Non-pigmented ciliary epithelial cell (primary cell): ENCODE measurements at places on chromosomes 2 and 18.

DNA sequence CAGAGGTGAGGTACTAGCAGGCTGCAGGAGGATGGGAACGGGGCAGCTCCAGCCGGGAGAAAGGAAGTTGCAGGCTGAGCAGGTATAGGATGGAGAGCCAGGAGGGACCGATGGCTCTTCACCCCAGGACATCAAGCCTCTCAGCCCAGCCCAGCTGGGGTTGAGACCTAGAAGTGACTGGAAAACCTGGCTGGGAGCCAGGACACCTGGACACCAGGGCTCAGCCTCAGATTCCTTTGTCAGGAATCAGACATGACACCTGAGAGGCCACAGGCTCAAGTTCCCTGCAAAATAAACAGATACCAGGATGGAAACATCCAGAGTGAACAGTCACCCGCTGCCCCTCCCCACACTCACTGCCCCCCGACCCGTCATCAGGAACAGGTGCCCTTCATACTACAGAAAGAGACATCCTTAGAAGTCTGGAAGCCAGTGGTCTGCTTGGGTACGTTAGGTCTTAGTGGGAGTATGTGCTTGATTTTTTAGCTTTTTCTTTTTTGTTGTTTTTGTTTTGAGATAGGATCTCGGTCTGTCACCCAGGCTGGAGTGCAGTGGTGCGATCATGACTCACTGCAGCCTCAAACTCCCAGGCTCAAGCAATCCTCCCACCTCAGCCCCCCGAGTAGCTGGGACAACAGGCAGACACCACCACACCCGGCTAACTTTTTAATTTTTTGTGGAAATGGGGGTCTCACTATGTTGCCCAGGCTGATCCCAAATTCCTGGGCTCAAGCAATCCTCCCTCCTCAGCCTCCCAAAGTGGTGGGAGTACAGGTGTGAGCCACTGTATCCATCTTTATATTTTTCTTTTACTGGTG lies 95.7 kb upstream of the STPG4 start:
- DNase-seq, result no peak

GRCh38 chr2:33406622-33407021 lies 69.8 kb upstream of the RASGRP3 start:
- DNase-seq, result no peak

- no peak for DNase-seq
These were observed 66.4 kb downstream of the GALR1 start for GRCh38 chr18:77316008-77316407.

- DNase-seq, result no peak
These were observed 204.1 kb upstream of the VRK2 start for GRCh38 chr2:57842531-57842930.

GRCh38 chr2:45103351-45104345 lies 94.4 kb upstream of the SIX2 start:
- DNase-seq, result no peak

GRCh38 chr2:117631152-117631945 lies 183.1 kb upstream of the DDX18 start:
- DNase-seq, result no peak

- no peak for DNase-seq
These were observed 293.8 kb upstream of the SLC14A2 start for GRCh38 chr18:45321520-45321919.

DNA sequence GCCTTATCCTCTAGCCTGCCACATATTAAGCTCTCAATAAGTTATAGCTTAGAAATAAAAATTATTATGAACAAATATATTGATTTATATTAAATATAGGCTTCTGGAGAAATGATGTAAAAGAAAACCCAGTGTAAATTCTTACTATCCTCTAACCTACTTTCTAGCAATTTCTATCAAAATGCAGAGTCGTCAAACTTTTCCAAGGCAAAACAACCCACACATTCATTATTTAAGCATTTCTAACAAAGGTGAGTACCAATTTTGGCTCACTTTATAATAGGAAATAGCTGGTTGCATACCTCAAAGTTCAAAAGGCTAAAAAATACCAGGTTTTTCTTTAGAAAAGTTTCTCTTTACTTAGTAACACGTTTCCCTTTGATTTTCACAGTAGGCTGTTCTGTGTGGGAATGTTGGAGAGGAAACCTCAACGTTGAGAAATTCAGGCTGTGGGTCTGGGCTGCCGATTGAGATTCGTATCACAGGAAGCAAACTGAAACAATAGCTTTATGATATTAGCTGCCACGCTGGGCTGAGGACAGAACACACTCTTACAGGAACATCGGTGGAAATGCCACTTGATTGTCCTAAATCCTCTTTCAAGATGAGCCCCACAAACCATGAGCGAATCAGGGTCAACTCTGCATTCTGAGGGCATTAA lies 53.0 kb downstream of the EPAS1 start:
- DNase-seq, result no peak

DNA sequence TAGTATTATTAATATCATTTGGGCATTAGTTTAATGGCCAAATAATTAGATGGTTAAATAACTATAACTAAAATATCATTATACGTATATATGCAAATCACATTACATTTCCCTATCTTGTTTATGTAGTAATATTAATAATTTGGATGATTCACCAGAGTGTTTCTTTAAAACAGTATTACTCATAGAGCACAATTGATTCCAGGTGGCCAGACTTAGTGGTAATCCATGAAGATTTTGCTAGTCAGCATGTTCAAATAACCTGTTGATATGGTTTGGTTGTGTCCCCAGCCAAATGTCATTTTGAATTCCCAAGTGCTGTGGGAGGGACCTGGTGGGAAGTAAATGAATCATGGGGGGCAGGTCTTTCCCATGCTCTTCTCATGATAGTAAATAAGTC lies 782.3 kb downstream of the LRP1B start:
- DNase-seq, result no peak
